ENCODE measurements at places on chromosomes 12 and 14.

DNA sequence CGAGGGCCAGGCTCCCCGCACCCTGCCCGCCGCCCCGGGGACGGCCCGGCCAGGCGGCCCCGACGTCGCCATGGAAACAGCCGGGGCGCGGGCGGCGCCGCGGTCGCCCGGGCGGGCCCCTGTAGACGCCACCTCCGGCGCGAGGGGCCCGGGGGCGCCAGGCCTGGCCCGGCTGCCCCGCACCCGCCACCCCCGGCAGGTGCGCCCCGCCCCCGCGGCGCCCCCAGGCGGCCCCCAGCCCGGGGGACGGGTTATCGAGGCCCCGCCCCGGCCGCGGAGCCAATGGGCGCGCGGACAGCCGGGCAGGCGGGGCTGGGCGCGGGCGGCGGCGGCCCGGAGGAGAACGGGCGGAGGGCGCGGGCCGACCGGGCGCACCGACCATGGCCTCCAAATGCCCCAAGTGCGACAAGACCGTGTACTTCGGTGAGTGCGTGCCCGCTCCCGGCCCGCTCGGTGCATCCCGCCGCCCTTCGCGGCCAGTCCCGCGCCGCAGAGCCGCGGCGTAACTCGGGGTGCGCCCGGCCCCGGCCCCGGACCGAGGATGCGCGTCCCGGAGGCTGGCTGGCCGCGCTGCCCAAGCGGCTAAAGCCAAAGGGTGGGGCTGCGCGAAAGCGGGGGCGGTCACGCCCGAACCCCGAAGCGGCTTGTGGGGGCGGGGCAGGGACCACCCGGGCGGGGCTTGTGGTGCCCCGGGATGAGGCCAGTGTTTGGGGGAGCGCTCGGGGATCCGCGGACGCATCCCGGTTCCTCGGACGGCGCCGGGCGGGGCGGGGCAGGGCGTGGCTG, at the start of gene CRIP2:
TSS of gene CRIP2 (plus strand) at position 339 of the 786 bp plus-strand sequence. CDS start at position 381, 42 bp downstream.
- DNase-seq: no peak

DNA sequence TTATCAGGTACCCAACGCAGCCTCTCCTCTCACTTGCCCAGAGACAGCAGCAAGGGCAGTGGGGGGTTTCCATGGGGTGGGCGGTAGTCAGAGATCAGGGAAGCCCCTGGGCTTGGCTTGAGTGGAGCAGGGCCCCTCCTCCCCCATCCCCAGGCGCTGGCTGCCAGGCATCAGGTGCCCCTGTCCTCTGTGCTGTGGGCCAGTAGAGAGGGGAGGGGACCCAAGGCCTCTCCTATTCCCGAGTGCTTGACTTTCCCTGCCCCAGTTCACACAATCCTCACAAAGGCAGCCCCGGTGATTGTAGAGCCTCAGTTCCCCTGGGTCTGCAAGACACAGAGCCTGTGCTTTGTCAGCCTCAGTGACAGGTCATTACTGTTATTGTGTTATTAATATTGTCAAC, 57.7 kb downstream of the MVK start:
- DNase-seq: no peak

DNA sequence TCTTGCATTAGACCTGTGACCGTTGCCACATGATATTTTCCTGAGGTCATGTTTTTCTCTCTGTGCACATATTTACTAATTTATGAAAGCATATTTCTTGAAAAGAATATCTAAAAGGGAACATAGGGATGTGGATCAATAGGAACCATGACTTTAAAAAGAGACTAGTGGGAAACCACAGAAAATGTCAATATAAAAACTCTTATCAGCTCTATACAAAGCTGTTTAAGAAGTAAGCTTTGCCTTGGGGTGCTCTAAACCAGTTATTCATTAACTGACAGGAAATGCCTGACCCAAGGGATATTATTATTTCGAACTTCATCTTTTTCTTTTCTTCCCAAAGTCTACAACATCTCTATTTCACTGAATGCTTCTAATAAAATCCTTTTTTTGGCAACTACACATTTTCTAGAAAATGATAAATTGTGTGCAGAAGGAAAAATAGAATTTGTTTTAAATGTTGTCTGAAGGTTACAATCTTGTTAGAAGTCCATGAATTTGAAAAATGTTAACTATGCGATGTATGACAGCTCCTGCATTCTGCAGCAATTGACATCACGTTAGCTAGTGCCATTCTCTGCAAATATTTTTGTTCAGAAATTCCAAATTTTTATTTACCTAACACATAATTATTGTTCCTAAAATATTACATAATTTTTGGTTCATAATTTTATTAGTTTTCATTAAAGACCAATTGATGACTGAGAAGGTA, 345.0 kb downstream of the SLC16A7 start:
- no peak for DNase-seq

- no peak for DNase-seq
These were observed 36.0 kb upstream of the RMST start for GRCh38 chr12:97426492-97427116.

DNA sequence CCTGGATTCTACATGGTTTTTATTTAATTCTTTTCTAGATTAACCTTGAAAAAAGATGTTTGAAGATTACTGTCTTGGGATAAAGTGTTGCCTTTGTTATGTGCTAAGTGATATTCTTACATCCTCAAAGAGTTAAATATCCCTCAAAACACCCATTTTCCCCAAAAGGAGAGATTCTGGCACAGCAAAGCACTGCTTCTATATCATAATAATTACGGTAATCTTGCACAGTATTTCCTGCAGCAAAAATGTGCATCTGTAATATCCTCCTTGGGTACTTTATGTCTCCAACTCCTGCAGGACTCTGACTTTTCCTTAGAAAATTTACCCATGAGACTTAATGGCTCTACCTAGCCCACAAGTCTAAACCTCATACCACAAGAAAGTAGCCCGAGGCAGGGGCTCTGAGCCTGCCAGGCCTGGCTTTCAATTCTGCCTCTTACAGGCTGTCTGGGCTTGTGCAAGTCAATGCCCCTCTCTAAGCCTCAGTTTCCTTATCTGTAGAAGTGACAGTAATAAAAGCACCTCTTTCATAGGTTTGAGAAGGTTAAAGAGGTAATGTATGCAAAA, 45.8 kb downstream of the SVOP start:
- DNase-seq: no peak

DNA sequence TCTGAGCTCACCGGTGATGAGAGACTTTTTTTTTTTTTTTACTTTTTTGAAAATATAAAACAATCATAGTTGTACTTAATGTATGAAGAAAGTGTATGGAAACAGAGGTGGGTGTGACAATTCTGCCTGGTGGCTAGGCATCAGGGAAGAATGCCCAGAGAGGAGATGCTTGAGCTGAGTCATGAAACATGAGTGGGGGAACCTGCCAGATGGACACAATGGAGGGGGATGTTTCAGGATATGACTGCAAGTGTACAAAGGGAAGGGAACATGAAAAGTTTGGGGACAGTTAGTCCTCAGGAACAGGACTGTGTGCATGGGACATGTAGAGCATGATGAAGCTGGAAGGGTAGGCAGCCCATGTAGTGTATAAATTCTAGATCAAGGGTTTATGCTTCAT, 274.2 kb upstream of the E2F7 start:
- no peak for DNase-seq

- DNase-seq: no peak
These were observed 11.6 kb upstream of the FOXN3 start for GRCh38 chr14:89428546-89429198.

GRCh38 chr12:49917166-49917787, 13.6 kb upstream of the FAIM2 start:
- DNase-seq: no peak

DNA sequence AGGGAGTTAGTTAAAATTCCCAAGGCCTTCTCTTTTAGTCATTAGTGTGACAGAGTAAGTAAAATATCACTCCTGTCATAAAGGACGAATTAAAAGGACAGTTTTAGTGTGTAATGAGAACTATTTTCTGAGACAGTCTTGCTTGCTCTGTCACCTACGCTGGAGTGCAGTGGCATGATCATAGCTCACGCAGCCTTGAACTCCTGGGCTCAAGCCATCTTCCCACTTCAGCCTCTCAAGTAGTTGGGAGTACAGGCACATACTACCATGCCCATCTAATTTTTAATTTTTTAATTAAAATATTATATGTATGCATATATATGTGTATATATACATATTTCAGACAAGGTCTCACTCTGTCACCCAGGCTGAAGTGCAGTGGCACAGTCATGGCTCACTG, 17.2 kb downstream of the KLC1 start:
- DNase-seq: no peak

DNA sequence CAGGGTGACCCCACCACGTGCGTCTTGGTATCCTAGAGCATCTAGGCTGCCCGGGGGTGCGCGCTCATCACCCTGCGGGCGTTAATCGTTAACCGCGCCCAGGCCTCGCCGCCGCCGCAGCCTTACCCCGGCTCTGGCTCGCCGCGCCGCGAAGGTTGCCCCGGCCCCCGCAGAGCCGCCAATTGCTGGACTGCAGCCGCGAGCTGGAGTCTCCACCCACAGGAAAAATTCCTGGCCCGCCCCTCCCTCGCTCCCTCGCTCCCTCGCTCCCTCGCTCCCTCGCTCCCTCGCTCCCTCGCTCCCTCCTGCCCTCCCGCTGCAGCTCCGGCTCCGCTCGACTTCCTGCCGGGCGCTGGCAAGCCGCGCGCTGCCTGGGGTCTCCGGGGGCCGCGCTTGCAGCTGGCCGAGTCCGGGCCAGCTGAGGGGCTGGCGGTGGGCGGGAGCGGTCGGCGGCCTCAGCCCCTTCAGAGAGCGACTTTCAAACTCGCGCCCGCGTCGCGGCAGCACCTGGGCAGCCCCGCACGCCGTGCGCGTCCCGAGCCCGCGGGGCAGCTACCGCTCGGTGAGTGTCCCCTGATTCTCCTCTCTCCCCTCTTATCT, at the start of gene PLEKHG3:
TSS of gene PLEKHG3 (plus strand) at position 282 of the 600 bp plus-strand sequence. CDS start 23,208 bp downstream, outside the sequence.
- no peak for DNase-seq

DNA sequence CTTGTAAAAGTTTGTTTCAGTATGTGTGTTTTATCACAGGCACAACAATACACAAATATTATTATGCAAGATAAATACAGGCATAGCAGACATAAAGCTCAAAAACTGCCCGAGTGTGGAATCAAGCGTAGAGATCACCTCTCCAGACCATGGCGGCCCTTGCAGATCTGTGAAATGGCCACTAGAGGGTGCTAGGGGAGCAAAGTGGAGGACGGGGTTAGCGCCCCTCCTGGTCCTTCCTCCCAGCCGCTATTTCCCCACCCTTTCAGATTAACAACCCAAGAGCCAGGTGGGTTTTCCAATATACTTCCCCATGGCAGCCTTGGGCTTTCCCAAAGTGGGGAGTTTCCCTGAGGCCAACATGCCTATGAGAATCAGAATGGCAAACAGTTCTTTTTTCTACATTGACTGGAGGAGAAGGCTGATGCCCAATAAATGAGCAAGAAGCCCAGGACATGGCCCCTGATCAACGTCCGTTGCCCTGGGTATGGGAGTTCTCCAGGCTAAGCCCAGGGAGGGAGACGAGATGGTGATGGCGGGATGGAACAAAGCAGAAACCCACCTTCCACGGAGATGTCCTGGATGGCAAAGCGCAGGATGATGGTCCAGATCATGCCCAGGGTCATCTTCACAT, 67.4 kb downstream of the ACTN1 start:
- DNase-seq: peak; percentile 56

DNA sequence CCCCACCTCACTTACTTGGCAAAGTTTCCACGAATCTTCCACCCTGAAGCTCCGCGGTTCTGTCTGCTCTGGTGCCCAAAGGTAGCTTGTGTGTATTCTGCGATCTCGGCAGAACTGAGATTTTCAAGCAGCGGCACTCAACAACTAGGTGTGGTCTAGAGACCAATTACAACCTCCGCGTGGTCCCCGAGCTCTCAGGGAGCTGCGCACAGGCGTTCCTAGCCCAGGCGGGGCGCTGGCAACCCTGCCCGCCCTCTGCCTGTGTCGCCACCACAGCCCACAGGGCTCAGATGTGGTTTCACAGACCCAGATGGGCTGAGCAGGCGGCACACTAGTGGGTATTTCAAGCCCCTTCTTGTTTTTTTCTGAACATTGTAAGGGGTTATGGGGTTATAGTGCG, 1.5 kb upstream of the DIABLO start:
- no peak for DNase-seq

DNA sequence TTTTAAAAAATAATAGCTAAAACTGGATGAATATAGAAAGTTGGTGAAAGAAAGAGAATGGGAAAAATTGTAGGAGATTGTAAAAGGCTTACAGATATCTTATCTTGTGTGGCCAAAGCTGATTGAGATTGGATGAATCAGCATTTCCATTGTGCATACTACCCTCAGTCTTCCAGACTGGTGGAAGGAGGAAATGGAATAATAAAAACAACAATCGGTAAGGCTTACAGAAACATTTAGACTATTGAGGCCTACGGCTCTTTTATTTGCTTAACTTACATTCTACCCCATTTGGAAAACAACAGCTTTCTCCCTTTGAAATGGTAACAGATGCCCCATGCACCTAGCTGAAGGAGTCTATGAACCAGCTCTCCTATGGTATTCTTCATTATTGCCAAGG, 129.8 kb downstream of the PTPRB start:
- DNase-seq: no peak

GRCh38 chr12:124294780-124295341, at the start of gene RFLNA:
RFLNA (plus strand) TSS chr12:124295093; CDS start chr12:124295430, 337 bp downstream.
- no peak for DNase-seq

GRCh38 chr12:28234444-28234843, 44.2 kb downstream of the CCDC91 start:
- no peak for DNase-seq

DNA sequence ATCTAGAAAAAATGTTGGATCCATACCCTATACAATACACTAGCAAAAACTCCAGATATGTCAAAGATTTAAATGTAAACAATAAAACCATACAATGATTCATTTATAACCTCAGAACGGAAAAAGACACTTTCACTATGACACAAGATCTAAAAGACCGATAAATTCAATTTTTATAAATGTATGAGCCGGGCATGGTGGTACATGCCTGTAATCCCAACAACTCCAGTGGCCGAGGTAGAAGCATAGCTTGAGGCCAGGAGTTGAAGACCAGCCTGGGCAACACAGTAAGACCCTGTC, 2.5 kb upstream of the SOS2 start:
- DNase-seq: no peak

DNA sequence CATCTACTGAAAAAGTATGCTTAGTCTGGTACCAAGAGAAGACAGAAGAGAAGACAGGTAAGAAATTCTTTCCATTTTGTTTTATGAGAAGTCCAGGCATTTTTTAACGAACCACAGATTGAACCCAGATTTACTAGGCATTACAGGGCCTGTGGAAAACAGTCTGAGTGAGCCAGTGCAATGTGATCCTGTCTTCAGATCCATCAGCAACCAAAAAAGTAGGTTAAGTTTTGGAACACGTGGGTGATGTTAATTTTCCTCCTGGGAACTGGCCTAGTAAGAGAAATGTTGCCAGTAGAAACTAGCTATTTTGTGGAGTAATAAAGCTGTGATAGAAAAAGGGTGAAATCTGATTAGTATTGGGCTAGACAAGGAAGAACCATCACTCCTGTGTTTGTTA, 440.9 kb upstream of the SEL1L start:
- DNase-seq: no peak

Measured in stimulated activated CD4-positive, alpha-beta T cell treated with anti-CD3 and anti-CD28 coated beads, TNF-alpha, amount 100 ng/mL, for 1 hour (primary cell).